Right atrium auricular region (tissue), 2 donors: ENCODE measurements at places on chromosomes 16 and 17. TPM values are rescaled to one million over a fixed set of nuclear protein-coding genes. Genes with fewer than 3 reads are reported as not detected.

DNA sequence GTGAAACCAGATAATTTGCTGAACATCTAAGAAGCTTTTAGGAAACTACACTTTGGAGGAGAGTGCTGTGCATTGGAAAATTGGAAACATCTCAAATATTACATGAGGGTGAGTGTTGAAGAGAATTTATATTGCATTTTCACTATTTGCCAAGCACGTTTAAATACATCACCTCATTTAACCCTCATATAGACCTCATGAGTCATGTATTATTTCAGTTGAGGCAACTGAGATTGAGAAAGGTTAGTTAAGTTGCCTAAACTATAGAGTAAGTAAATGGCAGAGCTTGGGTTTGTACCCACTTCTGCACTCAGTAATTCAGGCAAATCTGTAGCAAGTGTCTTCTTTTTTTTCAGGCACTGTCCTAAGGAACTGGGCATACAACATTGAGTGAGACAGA, 3.7 kb upstream of the NLK start:
- no peak for DNase-seq

GRCh38 chr17:44952946-44953475, 5.4 kb upstream of the KIF18B start:
- DNase-seq = no peak

- no peak for DNase-seq
Measured at GRCh38 chr16:67448580-67448979, 17.7 kb downstream of the HSD11B2 start.

Gene ASB16
- 8.3 TPM for total RNA-seq

Gene CRYBA1
- not detected for total RNA-seq
